ENCODE measurements at places on chromosomes 16 and 17. TPM values are rescaled to one million over a fixed set of nuclear protein-coding genes. Genes with fewer than 3 reads are reported as not detected.

The MIS12 gene
- 7.1 TPM for total RNA-seq

DNA sequence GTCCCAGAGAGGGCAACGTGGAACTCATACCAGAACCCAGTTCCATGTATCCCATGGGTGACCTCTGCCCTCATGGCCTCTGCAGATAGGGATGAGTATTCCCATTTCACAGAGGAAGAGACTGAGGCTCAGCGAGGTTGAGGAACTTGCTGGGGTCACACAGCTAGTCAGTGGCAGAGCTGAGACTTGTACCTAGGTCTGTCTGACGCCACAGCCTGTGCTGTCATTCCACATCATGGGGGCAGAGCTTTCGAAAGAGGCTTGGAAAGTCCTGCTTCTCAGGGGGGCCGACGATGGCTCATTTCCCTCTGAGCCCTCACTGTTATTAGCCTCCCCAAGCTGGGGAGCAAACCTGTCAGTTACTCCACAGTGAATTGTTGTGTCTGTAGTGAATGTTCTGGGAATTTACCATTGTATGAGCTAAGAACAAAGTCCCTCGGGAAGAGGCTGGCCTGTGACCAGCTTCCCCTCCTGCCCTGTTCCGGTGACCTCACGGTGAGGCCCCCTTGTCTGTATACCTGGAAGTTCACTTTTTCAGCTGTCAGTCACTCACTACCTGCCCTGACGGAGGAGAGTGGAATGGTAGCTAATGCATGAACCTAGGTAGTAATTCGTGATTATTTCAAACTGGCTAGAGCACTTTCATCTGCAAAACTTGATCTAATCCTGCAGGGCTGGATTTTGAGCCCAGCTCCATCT is 8.9 kb downstream of the METTL22 start:
- DNase-seq, result no peak

The PDXDC1 gene
- total RNA-seq, result 117 TPM

- no peak for DNase-seq
Measured at GRCh38 chr17:69909389-69909788, 165.6 kb upstream of the KCNJ16 start.

GRCh38 chr16:5059386-5060072 is 6.2 kb downstream of the C16orf89 start:
- no peak for DNase-seq

The SPNS2 gene
- 11.4 TPM for total RNA-seq

The MYH8 gene
- total RNA-seq, result not detected

The EPX gene
- not detected for total RNA-seq

DNA sequence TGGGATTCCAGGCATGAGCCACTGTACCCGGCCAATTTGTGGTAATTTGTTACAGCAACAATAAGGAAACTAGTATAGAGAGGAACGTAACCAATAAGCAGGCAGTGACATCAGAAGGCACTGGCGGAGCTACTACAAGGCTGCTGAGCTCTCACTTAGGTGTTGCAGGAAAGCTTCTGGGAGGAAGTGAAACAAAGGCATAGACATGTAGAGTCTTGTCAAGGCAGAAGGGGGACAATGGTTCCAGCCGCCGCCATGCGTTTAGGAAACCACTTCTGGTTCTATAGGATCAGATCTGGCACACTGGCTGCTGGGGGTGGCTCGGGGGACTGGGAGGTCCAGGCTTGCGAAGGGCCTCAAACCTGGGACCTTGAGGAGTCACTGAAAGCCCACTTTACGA is 9.4 kb upstream of the CPSF4L start:
- no peak for DNase-seq

DNA sequence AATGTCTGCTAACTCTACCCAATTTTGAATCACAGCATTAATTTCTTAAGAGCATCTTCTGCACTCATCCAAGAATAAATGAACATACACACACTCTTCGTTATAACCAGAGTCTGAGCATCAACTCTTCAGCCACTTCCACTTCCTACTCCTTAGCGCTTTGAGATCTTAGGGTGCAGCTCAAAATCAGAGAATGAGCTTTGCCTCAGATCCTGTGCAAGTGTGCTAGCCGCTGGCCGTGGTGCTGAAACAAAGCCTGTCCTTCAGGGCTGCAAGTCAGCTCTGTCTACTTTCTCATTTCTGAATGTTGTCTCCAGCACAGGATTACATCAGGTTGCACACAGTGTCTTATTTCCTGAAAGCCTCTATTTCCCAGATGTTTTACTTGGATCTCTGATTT is 165.4 kb downstream of the AIPL1 start:
- DNase-seq, result no peak

- no peak for DNase-seq
Measured at GRCh38 chr17:12867726-12868125, 78.4 kb downstream of the ARHGAP44 start.

DNA sequence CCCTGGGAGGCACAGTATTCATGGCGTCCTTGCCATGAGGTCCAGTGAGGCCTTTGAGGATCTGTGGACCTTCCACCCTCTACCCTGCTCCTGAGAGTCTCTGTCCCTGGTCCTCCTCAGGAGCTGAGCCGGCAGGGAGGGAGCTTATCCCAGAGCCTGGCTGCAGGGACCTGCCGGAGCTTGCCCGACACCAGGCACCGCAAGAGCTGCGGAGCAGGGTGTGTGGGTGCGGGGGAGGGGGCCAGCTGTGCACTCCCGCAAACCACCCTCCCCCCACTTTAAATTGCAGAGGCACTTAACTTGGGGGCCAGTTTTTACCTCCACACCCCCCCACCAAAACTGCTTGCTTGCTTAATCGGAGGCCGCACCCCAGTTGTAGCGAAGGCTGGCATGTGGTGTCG is 609 bp upstream of the ZNF750 start:
- no peak for DNase-seq

The EVI2A gene
- total RNA-seq, result 0.63 TPM

Data from left lobe of liver (tissue), 2 donors.